AG08395 (cell line): ENCODE measurements at places on chromosomes 16 and 17.

DNA sequence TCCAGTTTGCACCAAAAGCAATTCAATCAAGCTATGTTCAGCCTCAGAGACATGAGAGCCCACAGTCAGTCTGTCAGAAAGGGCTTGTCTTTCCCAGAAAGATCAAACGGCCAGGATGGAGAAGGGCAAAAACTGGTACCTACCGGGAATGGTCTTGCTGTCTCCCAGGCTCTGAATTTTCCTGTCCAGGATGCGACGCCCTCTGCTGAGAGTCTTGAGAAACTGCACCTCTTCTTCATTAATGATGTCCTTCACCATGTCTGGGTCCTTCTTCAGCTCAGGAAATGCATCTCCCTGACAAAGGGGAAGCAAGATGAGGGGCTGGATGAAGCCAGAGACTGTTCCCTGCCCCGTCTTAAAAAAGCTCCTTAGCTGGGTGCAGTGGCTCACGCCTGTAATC lies 15.8 kb upstream of the EXOSC6 start:
- DNase-seq = peak; percentile 63

- DNase-seq = no peak
Measured at GRCh38 chr17:8421571-8421970, 14.1 kb upstream of the NDEL1 start.

GRCh38 chr17:66425756-66426396 lies 123.5 kb downstream of the PRKCA start:
- DNase-seq = no peak

- DNase-seq = peak; percentile 87
Measured at GRCh38 chr16:22092143-22092933, at the start of gene VWA3A. VWA3A (plus strand) TSS chr16:22092541; CDS start chr16:22092638, 97 bp downstream.

DNA sequence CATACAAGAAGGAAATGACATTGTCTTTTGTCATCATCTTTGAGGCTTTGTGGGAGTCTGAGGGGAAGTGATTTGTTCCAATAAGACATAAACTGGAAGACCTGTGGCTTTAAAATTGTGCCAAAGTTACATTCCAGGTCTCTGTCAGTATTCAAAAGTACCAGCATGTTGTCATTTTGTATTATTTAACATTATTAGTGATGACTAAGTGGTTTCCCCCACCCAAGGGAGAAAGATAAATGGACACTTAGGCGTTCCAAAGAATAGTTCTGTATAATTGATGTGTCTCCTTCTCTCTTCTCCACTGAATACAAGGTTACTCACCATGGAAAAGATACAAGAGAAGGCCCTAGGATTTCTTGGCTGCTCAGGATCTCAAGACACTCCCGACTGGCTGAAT lies 3.8 kb downstream of the CFAP97D1 start:
- peak; percentile 61 for DNase-seq

DNA sequence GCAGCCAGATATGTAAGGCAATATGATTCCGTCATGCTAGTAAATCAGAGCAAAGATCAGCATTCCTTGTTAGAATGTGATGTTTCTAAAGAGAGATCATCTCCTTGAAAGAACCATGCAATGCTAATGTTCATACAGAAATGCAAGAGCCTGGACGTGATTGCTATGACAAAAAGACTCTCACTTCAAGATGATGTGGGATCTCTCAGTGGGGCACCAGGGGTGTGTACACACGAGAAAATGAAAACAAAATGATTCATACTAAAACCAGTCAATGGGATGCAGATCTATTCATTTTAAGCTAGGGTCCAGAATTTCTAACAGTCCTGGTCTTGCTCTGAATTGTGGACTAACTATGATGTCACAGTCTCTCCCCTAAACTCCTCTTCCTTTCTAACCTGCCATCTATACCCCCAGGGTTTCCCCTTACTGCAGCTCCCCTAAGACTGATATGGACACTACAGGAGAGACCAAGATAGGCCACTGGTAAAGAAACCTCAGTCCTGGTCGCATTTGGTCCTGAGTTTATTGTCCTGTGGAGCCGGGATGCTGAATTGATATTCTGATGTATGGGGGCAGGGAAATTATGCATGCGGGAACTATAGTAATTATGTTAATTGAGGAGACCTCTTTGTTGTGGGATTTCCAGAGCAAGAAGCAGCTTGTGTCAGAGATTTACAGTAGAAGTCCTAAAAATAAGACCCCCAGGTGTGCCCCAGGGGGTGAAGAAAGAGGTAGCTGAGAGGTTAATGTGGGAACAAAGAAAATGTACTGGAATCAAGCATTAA lies 179.0 kb downstream of the PMP22 start:
- DNase-seq = no peak

DNA sequence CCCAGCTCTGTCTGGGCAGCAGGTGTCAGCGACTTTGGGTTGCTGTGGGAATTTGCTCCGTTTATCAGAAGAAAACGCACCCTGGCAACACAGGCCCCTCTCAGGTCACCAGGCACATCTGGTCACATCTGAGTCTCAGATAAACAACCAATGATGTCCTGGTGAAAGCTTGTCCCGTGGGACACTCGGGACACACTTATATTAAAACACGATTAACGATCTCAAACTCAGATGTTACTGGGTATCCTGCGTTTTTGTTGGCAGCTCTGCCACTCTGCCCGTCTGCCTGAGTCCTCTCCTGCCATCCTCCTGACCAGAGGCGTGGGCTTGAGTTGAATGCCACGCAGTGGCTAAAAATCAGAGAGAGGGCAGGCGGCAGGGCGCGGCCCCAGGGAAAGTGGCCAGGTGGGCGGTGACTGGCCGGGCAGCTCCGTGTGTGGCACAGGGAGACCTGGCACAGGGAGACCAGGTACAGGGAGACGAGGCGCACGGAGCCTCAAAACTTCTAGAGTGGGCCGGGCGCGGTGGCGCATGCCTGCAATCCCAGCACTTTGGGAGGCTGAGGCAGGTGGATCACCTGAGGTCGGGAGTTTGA lies 2.1 kb downstream of the SECTM1 start:
- DNase-seq = no peak

- no peak for DNase-seq
Measured at GRCh38 chr17:82930043-82930923, 90.5 kb upstream of the ZNF750 start.

- DNase-seq = peak; percentile 77
Measured at GRCh38 chr17:79045842-79046196, 21.9 kb downstream of the C1QTNF1 start.

DNA sequence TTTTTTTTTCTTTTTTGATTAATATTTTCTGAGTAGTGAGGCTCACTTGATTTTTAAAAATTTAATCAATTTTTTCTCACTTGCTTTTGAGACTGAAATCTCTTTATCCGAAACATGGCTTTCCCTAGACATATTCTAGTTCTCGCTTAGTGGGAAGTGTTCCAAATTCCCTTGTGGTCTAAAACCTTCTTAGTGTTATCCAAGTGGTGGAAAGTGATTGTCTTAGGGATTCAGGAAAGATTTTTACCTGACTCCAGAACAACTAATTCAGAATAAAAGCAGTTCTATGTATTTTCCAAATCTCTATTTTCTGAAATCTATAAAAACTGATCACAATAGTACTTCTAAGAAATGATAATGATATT lies 178.8 kb downstream of the MAP2K6 start:
- no peak for DNase-seq

DNA sequence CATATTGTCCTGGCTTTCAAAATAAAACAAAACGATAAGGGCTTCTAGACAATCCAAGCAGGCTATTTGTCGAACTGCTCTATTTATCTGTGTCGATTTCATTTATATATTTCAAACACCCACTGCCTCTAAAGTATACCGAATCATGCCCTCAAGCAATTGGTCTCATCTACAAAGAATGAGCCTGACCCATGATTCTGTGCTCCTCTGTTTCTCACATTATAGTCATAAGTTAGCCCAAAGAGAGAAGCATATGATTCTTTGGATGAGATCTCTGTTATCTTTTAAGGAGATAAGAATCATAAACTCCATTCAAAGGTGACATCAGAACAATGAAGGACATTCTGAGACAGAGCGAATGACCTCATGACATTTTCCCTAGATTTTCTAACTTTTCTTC lies 191.1 kb downstream of the MAP2K6 start:
- no peak for DNase-seq

- no peak for DNase-seq
Measured at GRCh38 chr16:56779906-56780305, 50.0 kb downstream of the NUP93 start.

DNA sequence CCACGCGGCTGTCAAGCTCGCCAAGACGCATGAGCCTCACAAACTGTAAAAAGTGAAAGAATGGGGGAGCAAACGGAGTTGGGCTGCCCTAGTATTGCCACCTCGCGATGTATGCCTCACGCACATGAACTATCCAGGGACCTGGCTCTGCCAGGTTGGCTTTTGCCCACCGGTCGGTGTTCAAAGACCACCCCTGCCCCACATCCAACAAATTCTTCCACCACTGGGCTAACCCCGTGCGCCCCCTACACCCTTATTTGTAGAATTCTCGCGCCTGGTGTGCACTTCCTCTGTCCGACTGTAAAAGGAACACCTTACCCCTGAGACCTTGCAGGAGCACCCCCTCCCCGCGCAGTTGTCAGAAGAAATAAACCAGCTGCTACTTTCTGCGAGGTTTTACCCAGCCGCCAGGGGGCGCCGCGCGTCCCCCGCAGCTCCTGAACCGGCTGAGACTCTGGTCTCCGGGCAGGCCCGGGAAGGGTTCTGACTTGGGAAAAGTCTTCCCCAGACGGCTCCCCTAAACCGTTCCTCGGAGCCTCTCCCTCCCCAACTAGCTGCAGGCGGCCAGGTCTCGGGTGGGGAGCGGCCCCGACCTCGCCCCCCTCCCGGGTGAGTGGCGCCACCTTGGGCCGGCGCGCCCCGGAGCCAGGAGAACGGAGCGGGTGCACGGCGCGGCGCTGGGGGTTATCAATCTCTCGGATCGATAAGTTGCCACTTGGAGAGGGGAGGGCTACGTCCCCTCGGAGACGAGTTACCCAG lies 1.7 kb upstream of the ZNF423 start:
- peak; percentile 57 for DNase-seq

GRCh38 chr17:58822148-58823050 lies 66.7 kb downstream of the PPM1E start:
- no peak for DNase-seq

DNA sequence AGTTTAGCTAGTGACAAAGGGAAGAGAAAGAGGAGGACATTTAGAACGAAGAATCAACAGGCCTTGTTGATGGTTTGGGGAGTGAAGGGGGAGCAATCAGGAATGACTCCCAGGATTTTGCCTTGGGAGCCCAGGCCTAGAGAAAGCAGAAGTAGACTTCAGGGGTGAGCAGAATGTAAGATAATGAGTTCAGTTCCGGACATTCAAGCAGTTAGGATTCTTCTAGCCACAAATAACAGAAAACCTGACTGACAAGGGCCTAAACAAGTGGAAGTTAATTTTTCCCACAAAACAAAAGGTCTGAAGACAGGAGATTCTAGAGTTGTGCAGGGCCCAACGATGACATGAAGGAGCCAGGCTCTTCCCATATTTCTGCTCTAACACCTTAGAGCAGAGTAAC lies 45.9 kb downstream of the SKAP1 start:
- DNase-seq = no peak

DNA sequence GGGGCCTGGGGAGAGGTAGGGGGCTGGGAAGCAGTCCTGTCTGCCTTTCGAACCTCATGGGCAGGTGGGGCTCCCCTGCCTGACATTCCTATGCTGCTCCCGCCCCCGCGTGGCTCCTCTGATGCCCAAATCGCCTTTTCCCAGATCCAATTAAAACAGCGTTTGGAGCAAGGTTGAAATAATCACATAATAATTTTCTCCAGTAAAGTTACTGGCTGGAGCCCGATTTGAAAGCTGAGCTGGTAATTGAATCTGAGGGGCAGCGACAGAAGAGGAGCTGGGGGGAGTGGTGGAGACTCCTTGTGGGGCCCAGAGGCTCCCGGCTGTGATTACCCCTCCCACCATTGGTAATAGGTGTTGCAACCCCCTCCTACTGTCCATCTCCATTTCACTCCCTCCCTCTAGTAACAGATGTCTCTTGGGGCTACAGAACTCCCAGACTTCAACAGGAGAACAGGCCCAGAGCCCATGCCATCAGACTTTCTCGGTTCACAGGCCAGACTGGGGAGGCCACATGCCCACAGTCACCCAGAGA lies 38.9 kb upstream of the C1QL1 start:
- DNase-seq = no peak

- DNase-seq = no peak
Measured at GRCh38 chr16:76780556-76780955, 410.4 kb upstream of the MON1B start.

DNA sequence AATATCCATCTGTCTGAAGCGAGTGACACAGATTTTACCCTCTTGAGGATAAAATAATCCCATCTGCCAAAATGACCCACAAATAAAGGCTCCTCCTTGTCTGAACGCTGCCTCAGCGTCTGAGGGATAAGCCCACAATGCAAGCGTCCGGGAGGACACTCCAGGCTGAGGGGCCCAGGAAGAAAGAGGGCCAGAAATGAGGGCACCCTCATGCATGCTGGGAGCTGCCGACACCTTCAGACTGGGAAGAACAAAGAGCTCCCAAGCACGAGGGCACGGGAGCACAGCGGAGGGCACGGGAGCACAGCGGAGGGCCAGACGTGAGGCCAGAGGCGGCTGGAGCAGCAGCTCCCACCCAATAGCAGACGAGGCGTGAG lies 126.9 kb downstream of the ZNF778 start:
- no peak for DNase-seq

DNA sequence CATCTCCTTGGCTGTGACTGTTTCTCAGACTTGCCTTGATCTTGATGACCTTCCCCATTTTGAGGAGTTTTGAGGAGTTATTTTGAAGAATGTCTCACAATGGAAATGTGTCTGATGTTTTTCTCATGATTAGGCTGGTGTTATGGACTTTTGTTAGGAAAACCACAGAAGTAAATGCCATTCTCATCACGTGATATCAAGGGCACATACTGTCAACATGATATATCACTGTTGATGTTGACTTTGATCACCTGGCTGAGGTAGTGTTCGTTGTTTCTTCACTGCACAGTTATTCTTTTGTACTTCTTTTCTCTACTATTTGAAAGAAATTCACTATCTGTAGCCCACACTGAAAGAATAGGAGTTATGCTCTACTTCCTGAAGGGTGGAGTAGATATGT lies 194.7 kb upstream of the MPHOSPH6 start:
- no peak for DNase-seq

DNA sequence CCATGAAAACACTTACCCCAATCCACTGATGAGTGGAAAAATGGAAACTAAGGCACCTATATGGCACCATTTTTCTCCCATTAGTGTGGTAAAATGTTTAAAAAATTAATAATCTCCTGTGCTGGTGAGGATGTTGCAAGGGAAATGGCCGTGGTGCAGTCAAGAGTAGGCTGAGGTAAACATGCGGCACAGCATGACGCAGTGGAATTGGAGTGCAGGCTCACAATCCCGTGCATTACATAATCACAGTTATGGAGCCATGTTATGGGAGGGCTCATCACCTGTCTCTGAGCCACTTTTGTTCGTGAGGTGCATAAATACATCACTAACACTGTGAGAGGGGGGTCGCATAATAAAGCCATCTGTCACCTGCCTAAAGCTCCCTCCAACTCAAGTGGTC lies 164.4 kb upstream of the XYLT1 start:
- DNase-seq = no peak

- DNase-seq = no peak
Measured at GRCh38 chr16:79726902-79727301, 126.4 kb upstream of the MAF start.

GRCh38 chr16:67882374-67883145 lies 2.1 kb upstream of the NRN1L start:
- DNase-seq = no peak

- no peak for DNase-seq
Measured at GRCh38 chr17:13705221-13705620, 103.5 kb upstream of the HS3ST3A1 start.
